ENCODE measurements at places on chromosomes 1 and 21. TPM values are rescaled to one million over a fixed set of nuclear protein-coding genes. Genes with fewer than 3 reads are reported as not detected.
A peak's percentile ranks its signal among the peaks of the same experiment; 100 is the strongest.

- DNase-seq: no peak
These were observed 46.4 kb downstream of the DDX20 start for GRCh38 chr1:111802110-111802509.

- peak; percentile 27 for DNase-seq
These were observed 89.0 kb downstream of the MACF1 start for GRCh38 chr1:39293375-39294070.

Gene KRTAP15-1
- not detected for total RNA-seq

DNA sequence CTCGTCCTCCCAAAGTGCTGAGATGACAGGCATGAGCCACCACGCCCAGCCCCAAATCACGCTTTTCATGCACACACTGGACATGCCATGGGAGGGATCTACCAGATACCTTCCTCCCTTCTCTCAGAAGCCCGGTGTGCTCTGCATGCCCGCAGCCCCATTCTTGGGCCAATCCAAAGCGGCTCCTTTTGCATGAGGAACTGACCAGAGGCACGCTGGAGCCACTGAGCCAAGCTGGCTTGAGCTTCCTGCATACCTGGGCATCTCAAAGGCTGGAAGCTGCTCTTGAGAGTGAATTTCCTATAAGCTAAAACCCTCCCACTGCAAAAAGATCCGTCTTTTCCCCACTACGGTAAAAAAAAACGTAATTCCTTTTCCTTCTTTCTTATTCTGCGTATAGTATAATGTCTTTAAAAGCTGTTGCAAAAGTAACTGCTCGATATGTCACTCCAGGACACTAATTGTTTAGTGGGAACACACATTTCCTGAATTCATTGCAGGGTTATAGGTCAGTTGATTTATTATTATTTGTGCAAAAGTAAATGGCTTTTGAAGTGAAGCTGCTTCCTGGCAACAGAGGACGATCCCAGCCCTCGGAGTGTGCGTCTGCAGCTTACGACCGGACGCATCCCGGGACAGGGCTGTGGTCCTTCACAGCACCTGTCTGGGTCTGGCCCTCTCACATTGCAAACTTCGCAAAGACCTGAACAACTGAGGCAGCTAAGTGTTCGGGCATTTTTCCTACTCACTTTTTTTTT is 61.8 kb upstream of the ETS2 start:
- DNase-seq: no peak

DNA sequence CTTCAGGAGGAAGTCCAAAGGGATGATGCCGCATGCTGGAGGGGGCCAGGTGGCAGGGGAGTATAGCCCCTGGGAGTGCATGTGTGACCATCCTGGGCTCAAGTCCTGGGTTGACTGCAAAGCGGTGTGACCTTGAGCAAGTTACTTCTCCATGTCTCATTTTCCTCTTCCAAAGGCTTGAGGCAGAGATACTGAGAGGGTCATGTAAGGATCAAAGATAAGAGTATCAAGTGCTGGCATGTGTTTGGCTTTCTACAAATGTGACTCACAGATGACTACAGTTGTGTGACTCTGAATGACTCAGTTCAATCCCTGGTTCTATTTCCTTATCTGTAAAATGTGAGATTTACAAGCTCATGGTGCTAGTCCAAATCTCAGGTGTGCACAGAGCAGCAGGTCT is 26.1 kb downstream of the PROK1 start:
- no peak for DNase-seq

DNA sequence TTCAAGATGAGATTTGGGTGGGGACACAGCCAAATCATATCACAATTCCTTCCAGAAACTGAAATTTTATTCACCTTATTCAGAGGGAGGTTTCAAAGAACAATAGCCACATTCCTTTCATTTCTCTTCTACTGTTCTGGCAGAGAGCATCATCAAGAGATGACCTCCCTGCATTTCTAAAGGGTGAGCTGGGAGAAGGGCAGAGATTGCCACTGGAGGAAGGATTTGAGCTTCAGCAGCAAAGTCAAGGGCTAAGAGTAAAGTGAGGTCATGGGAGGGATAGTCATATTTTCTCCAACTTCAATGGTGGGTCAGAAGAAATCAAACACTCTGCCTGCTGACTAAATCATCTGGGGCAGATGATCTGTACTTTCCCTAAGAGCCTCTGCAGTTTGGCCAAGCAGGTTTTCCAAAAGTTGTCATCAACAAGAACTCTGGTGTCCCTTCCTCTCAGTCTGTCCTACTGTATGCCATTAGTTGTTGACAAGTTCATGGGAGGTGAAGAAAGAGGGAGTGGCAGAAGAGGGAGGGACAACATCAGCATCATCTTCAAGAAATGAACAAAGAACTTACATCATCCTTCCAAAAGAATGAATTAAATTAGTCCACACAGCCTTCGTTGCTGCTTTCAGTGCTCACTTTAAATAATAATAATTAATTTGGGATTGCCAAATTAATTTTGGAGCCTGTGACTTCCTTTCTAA is 298.3 kb downstream of the ASTN1 start:
- no peak for DNase-seq

DNA sequence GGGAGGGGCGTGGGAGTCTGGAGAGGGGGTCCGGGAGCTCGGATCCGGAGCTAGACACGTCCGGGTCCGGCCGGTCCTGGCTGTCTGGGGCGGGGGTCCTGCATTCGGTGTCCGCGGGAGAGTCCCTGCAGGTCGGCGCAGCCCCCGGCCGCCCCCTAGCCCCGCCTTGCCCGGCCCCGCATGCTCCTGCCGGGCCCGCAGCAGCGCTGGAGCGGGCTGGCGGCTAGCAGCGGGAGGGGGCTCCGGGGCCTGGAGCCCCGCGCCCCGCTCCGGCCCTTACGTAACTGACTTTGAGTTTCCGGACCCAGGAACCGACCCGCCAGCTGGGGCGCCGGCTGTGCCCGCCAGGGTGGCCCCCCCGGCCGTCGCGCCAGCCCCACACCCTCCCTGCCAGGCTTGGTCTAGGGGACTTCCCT is 26.9 kb upstream of the EPB41 start:
- DNase-seq: peak; percentile 43

DNA sequence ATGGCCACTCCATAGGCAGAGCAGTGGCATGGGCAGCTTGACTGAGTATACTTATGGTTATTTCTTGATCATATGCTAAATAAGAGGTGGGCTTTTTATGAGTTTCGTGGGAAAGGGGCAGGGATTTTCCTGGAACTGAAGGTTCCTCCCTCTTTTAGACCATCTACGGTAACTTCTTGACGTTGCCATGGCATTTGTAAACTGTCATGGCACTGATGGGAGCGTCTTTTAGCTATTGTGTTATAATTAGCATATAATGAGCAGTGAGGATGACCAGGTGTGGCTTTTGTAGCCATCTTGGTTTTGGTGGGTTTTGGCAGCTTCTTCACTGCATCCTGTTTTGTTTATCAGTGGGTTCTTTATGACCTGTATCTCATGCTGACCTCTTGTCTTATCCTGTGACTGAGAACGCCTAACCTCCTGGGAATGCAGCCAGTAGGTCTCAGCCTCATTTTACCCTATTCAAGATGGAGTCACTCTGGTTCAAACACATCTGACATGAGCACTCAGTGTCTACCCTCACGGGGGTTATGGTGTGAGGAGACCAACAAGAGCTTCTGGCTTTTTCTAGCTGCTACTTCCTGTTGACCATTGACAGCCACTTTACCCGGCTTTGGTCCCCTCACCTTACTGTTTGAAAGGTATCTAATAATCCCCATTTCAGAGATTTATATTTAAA is 71.7 kb downstream of the GALNT2 start:
- DNase-seq: no peak

GRCh38 chr1:228219245-228219961 is 11.6 kb downstream of the OBSCN start:
- no peak for DNase-seq

Gene PBX1
- total RNA-seq: 0.51 TPM

Gene AGBL4
- total RNA-seq: not detected

DNA sequence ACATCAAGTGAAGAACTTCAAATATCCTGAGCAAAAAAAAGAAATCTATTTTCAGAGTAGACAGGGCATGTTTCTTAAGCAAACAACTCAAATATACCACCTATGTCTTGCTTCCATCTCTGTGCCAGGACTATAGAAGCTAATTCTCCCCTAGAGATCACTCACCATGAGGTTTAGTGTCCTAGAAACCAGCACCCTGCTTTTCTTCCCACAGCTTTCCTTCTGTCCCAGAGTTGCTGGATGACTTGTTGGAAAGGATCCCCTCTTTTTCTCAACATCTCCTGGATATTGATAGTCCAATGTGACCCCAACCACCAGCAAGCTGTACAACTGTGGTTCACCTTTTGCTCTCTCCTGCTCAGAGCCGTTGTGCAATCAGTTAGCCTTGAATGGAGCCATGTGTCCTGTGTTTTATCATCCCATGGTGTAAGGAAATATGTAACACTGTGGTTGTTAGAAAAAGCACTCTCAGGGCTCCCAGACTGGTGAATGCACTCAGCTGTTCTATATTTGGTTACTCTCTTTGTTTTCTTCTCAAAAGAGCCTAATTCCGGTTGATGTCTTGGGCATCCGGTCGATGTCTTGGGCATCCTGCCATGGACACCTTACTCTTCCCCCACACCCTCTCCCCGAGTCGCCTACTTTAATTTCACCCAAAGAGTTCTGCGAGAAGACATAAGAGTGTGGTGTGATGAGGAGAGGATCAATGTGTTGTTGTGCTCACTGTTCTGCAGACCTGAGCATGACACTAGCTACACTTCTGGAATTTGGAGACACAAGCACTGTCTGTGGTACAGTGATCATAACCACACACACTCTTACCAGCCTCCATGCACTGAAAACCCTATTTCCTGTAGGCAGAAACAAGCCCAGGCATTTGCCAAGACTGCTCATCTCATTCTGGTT is 1.7 kb downstream of the TNFSF4 start:
- no peak for DNase-seq

DNA sequence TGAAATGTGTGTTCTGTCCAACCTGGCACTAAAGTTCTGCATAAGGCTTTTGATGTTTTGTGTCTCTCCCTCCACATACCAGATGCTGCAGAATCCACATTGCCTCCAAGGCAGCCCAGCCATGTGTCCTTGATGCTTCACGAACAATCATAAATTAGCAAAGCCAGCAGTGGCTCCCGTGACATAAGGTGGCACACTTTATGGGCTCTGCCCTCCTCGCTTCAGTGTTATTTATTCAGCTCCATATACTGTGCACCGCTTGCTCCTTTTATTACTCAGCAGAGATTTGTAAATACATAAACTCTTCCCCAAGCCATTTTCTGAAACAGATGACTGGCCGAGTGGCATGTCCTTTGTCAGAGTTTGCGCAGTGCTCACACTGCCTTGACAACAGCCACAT is 112.8 kb upstream of the SLC35F3 start:
- no peak for DNase-seq

DNA sequence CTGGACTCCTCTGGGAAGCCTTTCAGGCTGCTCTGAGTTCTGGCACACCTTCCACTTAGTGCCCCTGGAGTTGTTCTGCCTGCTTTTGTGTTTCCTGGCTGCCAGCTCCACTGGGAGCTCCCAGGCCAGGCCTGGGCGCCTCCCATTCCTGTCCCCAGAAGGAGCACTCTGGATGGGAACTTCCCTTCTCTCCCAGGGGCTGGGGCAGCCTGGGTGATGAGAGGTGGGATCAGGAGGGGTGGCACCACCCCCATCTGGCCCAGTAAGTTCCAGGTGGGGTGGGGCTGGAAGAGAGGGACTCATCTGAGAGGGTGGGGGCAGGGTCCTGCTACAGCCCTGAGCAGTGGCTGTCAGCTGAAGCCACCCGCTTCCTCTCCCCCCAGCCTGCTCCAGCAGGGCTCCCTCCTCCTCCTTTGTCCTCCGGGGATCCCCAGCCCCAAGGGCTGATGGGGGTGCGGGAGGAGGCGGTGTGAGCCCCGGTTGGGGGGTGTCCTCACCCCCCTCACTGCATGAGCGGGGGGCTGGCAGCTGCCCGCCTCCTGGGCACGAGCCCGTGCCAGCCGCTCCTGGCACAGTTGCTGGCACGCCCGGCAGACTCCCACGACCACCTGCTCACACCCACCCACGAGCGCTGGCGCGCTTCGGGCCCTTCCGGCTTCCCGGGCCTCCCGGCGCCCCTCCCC is 4.7 kb downstream of the FOXO6 start:
- DNase-seq: no peak

DNA sequence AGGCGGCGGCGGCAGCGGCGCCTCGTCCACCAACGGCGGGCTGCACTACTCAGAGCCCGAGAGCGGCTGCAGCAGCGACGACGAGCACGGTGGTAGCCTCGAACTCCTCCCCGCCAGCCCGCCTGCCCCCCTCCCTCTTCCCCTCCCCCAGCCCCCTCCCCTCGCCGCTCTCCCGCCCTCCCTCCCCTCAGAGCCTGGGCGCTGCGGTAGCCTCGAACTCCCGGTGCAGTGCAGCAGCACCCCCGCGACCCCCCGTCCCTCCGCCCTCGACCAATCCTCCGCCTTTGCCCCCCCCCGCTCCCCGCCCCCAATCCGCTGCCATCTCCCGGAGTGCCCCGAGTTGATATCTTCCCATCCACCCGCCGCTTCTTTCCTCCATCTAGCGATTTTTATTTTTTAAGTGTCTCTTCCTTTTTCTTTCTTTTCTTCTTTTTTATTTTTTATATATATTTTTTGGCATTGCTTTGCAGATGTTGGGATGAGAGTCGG is 516 bp downstream of the RCOR3 start:
- peak; percentile 86 for DNase-seq

DNA sequence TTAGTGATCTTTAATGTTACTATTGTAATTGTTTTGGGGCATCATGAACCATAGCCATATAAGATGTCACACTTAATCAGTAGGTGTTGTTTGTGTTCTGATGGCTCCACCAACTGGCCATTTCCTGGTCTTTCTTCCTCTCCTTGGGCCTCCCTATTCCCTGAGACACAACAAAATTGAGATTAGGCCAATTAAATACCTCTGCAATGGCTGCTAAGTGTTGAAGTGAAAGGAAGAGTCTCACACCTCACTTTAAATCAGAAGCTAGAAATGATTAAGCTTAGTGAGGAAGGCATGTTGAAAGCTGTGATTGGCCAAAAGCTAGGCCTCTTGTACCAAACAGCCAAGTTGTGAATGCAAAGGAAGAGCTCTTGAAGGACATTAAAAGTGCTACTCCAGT is 30.7 kb downstream of the PPP2R5A start:
- peak; percentile 49 for DNase-seq

DNA sequence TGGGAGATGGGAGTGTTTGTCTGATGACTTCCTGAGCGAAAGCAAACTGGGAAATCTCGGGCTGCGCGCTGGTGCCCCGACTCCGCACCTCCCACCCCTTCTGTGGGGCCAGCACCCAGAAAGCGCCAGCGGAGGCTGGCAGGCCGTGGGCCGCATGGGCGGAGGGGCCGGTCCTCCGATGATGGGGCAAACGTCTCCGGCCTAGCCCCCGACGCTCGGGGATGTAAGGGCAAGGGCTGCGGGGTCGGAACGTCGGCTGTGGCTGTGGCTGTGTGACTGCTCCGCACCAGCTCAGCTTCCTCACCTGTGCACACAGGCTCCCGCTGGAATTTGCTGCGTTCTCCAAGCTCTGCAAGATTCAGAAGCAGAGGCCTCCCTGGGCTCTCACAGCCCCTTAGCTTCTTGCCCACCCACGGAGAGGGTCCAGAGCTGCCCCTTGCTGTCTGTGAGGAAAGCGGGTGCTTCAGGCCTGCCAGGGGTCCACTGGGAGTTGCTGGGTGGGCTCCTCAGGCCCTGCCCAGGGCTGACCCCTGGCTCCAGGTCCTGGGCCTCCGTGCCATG is 35.0 kb downstream of the COL18A1 start:
- DNase-seq: no peak

- DNase-seq: peak; percentile 96
These were observed 160.8 kb downstream of the ZSCAN20 start for GRCh38 chr1:33633019-33633801.

Gene FCGR3B
- total RNA-seq: not detected

Gene HSF2BP
- total RNA-seq: 0.76 TPM
